ENCODE measurements at places on chromosomes 6 and 20.

DNA sequence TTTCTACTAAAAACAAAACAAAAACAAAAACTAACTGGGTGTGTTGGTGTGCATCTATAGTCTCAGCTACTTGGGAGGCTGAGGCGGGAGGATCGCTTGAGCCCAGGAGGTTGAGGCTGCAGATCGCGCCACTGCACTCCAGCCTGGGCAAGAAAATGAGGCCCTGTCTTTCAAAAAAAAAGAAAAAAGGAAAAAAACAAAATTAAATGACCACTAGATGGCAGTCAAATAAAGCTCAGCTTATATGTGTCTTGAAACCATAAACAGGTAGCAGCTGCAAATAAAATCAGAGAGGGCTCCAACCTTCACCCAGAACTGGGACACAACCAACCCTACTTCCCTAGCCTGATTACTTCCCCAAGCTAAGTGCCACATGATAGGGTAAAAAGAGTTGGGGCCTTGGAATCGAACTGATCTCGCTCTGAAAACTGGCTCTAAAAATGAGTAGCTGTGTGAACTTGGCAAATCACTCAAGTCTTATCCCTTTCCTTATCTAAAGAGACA is 67.1 kb upstream of the ADGRF4 start:
- peak; percentile 13 for DNase-seq

DNA sequence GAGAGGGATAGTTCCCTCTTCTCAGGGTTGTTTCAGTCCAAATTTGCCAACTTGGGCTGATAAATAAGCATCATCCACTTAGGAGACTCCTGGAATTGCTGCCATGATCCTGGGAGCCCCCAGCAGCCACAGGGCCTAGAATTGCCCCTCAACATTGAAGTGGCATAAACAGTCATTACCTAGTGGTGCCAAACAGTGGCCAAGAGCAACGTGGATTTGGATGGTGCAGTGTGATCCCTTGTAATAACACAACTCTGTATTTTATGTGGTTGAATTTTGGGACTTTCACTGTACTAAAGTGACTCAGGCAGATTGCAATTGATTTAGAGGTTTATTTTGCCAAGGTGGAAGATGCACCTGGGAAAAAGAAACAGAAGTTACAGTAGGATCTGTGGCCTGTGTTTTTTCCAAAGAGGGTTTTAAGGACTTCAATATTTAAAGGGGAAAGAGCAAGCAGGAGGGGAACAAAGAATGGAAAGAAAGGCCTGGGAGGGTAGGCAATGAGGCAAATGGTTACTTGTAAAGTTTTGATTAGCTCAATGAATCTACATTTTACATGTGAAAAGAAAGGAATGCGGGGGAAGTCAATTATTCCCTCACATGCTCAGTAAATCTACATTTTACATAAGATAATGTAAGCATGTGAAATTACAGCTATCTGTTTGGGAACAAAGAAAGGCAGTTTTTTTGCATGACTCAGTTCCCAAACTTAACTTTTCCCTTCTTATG is 168.0 kb upstream of the NOX3 start:
- no peak for DNase-seq

GRCh38 chr6:153131037-153131981 is at the start of gene RGS17:
Gene RGS17, minus strand, starts transcription at chr6:153131282. Its CDS starts 87,264 bp downstream, at chr6:153044018.
- peak; percentile 9 for DNase-seq

DNA sequence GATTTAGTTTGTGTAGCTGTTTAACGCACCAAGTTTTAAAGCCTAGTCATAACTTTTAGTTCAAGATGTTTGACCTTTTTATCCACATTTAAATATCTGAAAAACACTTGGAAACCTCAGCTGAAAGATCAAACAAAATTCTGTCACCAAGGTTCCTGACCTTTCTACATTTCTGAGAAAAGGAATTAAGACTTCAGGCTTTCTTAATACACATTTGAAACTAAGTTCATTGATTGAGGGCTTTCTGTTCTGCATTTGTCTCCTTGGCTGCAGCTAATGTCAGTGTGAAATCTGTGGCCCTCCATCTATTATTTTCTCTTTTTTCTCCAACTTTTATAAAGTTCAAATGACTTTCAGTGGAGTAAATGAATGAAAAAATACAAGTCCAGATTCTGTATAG is 22.7 kb upstream of the FBXL4 start:
- no peak for DNase-seq

GRCh38 chr6:87197547-87197946 is 42.2 kb downstream of the ZNF292 start:
- no peak for DNase-seq

- no peak for DNase-seq
Measured at GRCh38 chr6:168756009-168756634, 315.1 kb downstream of the SMOC2 start.

GRCh38 chr6:116099036-116099435 is 1.6 kb upstream of the NT5DC1 start:
- no peak for DNase-seq

GRCh38 chr20:41225091-41225490 is 87.7 kb downstream of the PLCG1 start:
- no peak for DNase-seq

- DNase-seq, result no peak
Measured at GRCh38 chr20:12201289-12201991, 283.7 kb downstream of the BTBD3 start.

- no peak for DNase-seq
Measured at GRCh38 chr6:53986721-53987521, 124.3 kb upstream of the MLIP start.

DNA sequence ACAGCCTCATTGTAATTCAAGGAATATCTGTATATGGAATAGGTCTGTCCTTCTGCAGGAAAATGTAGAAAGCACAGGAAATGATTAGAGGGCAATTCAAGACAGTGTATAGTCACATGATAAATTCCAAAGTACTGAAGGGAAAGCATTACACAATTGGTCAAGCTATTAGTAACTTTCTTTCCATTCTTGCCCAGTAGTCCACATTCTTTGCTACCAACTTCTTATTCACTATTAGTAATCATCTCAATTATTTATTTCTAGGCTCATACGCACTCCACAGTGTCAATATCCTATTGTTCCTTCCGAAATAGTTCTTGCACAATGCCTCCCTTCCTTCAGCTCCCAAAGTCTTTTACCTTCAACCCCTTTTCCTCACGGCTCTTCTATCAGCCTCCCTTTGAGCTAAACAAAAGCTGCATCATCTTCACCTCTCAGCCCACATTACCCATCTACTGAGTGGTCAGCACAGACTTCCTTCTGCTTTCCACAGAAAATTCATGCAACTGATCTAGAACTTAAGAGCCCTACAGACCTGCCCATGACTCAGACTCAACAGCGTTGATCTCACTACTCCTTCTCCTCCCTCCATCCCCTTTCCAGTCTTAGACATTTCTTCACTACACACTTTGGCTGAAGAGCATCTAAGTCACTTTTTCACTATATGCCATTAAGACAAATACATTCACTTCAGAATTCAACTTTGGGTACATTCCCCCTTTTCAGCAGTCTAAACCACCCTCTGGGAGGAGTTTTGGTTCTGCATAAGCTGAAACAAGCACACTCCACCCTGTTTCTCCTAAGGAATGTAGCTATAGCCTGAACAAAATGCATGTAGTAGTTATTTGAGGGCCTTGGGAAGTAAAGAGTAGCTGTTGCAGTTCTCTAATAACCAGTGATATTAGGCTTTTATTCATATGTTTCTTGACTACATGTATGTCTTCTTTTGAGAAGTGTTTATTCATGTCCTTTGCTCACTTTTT is 157.9 kb downstream of the KIF16B start:
- no peak for DNase-seq

- DNase-seq, result no peak
Measured at GRCh38 chr6:6746333-6746969, 157.9 kb downstream of the LY86 start.

DNA sequence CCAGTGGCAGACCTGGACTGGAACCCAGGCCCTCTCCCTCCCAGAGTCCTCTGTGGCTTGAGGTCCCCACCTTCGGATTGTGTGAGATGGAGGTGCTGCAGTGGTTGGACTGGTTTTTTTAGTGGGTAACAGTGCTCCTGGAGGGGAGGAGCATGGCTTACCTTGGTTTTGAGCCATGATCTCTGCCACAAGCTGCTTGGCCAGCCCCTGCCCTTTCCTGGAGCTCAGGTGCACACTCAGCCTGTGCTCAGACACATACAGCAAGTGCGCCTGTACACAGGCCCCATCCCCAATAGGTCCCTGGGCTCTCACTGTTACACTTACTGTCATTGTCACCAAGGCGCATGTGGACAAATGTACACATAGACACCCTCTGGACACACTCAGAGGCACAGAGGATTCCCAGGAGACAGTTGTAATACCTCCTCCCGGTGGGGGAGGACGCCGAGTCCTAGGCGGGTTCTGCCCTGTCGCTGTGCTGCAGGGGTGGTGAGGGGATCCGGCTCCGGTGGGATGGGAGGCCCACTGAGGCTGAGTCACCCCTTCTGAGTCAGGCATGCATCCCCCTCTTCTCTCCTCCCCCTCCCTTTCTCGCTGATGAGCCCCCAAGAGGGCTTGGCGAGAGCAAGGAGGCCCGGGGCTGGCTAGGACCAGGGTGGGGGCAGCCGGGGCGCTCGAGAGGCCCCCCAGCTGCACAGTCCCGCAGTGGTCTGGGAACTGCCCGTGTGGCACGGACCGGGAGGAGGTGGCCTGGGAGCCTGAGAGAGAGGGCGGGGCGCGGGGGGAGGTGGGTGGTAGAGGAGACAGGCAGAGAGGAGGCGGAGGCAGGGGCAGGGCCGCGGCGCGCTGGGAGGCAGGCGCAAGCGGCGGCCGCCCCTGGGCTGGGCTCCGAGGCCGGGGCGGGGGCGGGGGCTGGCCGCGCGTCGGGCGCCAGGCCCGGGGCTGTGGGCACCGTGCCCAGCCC is 522 bp upstream of the EPB41L1 start:
- no peak for DNase-seq

DNA sequence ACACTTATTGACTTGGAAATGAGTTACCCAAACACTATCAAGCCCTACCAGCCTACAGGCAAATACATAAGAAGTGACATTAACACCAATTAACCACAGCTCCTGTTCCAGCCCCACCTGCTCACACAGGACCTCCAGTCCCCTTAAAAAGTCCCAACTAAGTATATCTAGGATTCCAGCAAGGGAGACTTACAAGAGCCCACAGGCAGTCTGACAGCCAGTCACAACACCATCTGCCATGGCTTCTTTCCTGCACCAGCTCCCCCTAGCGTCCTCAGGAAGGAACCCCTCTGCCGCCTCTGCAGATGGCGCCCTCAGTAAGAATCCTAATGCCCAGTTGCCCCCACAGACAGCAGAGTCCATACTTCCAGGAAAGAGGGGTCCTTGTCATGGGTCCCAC is 122.1 kb downstream of the HIVEP2 start:
- DNase-seq, result no peak

DNA sequence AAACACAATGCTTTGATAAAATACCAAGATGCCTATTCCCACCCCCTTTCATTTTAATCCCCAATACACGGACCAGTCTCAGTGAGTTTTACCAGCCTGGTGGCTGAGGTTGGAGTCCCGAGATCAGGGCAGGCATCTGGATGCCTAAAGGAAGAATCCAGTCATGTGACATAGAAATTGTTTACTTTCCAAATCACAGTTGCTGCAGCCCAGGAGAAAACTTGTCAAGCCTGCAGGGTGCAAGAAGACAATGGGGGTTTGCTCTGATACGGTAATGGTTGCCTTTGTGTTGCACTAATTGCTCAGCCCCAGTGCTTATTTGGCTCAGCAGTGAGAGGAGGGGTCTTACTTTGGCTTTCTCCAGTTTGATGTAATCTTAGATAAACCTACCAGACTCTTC is 308.5 kb upstream of the POU3F2 start:
- DNase-seq, result no peak

- no peak for DNase-seq
Measured at GRCh38 chr6:34583461-34583860, 27.3 kb upstream of the SPDEF start.

GRCh38 chr20:42082611-42083010 is 464.4 kb upstream of the CHD6 start:
- DNase-seq, result no peak

- DNase-seq, result no peak
Measured at GRCh38 chr20:57024849-57025248, 241.6 kb downstream of the BMP7 start.

GRCh38 chr6:14841901-14842421 is 403.9 kb upstream of the JARID2 start:
- DNase-seq, result no peak

DNA sequence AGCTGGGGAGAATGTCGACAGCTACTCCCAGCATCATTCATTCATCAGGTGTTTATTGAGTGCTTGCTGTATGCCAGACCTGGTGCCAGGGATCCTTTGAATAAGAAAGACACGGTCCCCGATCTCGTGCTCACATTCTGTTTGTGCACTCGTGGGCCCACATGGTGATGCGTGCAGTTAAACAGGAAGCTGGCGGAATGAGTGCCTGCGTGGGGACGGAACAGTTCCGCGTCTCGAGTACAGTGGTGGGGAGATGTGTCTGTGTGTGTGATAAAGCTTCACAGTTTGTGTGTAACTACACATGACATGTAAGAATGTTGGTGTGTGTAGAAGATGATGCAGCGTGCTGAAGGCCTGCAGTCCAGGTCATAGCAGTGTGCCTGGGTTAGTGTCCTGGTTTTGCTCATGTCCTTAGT is 6.5 kb downstream of the RBM38 start:
- DNase-seq, result peak; percentile 65

GRCh38 chr6:122042380-122042779 is 357.1 kb upstream of the HSF2 start:
- DNase-seq, result no peak

DNA sequence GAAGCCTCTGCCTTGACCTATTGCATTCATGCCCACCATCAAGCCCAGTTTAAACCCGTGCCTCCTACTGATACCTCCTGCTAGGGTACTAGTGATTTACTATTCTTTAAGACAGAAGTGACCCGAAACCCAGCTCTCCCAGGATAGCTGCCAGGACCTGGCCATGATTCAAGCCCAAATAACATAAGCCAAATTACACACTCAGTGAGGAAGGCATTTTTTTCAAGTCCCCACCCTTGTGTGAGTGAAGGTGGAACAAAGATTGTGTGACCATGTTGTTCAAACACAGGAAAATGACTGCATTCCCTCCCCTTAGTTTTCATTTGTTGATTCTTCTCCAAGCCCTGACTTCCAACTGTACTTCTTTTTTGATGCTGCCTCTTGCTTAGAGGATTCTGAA is 3.7 kb upstream of the KAT14 start:
- DNase-seq, result no peak

- DNase-seq, result no peak
Measured at GRCh38 chr20:46898423-46898822, 3.8 kb downstream of the EYA2 start.

DNA sequence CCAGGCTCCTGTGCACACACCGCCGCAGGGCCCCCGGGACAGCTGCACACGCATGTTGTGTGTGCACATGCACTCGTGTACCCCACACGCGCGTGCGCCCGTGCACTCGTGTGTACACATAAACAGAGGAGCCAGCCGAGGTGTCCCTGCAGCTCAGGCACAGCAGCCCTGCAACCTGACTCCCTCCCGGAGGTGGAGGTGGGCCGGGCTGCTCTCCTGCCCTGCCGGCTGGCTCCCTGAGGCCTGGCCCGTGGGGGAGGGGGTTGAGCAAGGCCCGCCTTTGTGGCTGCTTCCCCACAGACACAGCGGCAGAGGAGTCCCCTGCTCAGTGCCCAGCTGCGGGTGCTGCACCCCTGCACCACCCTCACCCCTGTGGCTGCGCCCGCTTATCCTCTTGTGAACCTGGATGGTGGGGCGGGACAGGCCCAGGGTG is 624 bp downstream of the RBBP8NL start:
- no peak for DNase-seq

GRCh38 chr20:19964289-19965265 is 52.6 kb upstream of the NAA20 start:
- DNase-seq, result no peak
